Mammary epithelial cell (primary cell): ENCODE measurements at places on chromosomes 13 and 19.
A peak's percentile ranks its signal among the peaks of the same experiment; 100 is the strongest.

DNA sequence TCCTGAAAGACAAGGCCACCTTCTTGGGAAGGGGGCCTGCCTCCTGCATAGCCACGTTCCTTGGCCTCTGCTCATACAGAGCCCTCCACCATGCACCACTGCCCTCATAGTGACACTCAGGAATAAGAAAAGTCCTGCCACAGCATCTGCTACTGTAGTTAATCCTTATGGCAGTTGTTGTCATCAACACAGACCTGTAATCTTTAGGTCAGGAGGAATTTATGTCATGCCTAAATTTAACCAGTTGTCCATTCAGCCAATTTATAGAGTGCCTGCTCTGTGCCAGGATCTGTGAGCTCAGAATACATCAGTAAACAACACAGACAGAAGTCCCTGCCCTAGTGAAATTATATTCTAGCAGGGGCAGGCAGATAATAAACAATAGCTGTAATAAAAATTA is 44.4 kb downstream of the FAM124A start:
- no peak for DNase-seq

DNA sequence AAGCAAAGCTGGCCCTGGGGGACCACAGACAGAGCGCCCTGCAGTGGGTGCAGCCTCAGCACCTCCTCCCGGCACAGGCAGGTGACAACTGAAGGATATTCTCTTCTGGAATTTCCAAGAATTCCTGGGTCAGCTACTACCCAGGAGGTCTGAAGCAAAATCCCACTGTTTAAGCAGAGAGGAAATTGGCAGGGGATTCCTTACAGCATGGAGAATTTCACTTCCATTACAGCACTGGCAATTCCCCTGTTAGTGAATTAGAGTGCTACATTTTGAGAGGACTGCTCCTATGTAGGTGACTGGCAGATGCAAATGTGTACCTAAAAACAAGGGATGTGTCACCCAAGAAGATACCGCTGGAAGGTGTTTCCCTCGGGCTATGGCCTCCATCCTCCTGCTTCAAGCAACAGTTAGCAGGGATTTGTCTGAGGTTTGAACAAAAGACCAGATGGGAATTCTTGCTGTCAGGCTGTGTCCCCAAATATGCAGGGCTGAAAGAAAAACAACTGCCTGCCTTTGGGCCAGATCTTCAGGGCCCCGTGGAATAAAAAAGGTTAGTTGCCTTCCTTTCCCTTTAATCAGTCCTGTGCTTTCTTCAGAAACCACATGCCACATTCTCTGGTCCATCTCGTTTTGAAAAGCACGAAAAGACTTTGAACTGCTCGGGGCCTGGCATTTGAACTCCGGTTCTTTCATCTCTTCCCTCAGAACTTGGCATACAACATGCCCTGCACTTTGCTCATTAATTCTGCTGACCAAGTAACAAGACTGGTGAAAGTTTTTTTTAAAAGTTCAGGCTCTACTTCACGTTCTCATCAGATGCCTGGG is 296.4 kb downstream of the DNAJC15 start:
- DNase-seq: no peak

GRCh38 chr19:54191811-54192453 is 824 bp downstream of the TSEN34 start:
- no peak for DNase-seq

GRCh38 chr13:47826471-47826870 is 174.6 kb downstream of the SUCLA2 start:
- DNase-seq: no peak

DNA sequence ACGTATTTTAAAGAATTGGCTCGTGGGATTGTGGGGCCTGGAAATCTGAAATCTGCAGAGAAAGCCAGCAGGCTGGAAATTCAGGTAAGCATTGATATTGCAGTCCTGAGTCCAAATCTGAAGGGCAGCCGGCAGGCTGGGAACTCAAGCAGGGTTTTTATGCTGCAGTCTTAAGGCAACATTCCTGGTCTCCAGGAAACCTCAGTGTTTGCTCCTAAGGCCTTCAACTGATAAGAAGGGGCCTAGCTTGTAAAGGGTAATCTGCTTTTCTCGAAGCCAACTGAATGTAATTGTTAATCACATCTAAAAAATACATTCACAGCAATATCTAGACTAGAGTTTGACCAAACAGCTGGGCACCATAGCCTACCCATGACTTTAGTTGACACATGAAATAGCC is 154.4 kb downstream of the EFNB2 start:
- DNase-seq: no peak

DNA sequence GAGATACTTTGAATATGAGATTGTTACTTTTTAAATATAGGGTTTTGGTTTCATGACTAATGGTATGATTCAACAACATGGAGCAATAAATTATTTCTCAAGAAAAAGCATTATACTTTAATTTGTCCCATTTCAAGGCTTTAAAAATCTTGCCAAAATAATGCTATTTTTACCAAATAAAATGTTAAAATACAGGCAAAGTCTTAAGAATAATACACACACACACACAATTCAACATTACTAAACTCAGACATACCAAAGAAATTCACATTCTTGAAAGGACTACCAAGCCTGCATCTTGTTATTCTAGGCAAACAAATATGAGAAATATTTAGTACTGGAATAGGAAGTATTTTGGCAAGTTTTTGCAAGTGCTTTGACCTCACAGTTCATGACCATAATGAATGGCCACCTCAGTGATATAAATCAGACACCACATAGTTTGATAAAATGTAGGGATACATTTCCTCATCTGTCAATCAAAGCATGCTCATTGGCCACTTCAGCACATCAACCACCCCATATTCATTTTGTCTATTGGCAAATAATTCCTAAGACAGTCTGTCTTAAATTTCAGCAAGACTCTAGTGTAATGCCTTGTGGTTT is 107.2 kb downstream of the NALCN start:
- peak; percentile 45 for DNase-seq

- no peak for DNase-seq
Measured at GRCh38 chr13:43650882-43651281, 135.9 kb downstream of the ENOX1 start.

- DNase-seq: no peak
Measured at GRCh38 chr19:30997222-30997621, 352.0 kb downstream of the TSHZ3 start.

DNA sequence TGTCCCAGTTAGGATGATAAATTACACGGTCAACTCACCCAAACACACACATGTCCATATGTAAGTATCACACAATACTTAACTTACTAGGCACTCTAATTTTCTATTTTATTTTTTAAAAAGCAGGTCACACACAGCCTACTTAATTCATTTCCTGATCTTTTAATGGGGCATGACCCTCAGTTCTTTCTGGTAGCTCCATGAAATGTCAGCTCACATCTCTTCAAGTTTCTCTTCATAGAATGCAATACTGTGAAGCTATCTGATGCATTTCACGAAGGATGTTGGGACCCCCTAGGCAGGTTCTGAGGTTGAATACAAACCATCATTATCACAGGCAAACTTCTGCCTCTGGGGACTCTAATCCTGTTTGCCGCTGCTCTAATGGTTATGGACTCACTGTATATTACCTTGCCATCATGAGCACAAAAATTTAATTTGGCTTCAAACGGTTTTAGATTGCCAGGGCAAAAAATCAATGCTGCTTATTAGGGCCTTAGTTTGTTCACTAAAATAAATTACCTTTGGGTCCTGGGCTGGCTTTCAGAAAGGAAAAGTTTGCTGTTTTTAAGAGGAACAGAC is 16.1 kb upstream of the DHRS12 start:
- no peak for DNase-seq

DNA sequence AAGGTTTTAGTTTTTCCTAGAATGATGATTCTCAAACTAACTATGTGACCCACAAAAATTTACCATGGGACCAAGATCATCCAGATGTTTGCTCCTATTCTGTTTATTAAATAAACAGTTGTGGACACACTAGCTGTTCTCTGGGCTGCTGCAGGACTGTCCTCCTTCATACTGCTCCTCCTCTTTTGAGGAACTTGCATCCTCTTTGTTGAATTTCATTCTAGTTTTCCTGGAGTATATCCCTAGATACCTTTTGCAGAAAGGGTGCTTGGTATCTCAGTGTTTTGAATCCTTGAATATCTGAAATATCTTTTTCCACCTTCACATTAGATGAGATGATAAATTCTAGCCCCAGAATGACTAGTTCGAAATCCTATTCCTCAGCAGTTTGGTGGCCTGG is 24.1 kb downstream of the VASP start:
- DNase-seq: no peak

DNA sequence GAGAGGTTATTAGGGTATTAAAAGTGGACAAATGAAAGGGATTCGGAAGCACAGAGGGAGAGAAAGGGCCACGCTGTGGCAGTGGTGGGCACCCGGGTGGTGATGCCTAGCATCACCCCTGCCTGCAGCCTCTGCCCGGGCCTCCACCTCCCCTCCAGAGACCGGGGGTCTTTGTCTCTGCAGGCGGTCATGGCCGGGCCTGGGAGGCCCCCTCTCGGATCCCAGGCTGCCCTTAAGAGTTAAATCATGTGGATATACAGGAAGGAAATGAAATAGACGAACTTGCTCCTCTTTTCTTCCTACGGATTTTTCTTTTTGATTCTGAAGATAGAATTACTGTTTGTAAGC is 319.6 kb downstream of the ZNF536 start:
- DNase-seq: no peak

GRCh38 chr19:57190301-57190700 is 999 bp upstream of the ZNF264 start:
- DNase-seq: no peak

DNA sequence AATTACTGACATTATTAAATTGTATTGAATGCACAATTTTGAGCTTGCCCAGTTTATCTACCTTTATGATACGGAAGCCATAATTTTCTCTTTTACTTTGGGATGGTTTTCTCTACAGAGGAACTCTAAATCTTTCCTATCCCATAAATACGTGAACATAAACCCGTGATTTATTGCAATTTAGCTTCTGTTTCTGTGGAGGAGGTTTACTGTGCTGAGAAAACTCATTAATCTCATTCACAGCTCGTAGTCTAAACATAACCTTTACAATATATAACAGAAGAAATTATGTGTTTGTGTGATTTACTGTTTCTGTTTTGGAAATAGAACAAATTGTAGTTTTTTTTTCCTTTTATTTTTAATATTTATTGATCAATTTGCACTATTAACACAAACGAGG is 207.1 kb upstream of the PCDH9 start:
- no peak for DNase-seq

DNA sequence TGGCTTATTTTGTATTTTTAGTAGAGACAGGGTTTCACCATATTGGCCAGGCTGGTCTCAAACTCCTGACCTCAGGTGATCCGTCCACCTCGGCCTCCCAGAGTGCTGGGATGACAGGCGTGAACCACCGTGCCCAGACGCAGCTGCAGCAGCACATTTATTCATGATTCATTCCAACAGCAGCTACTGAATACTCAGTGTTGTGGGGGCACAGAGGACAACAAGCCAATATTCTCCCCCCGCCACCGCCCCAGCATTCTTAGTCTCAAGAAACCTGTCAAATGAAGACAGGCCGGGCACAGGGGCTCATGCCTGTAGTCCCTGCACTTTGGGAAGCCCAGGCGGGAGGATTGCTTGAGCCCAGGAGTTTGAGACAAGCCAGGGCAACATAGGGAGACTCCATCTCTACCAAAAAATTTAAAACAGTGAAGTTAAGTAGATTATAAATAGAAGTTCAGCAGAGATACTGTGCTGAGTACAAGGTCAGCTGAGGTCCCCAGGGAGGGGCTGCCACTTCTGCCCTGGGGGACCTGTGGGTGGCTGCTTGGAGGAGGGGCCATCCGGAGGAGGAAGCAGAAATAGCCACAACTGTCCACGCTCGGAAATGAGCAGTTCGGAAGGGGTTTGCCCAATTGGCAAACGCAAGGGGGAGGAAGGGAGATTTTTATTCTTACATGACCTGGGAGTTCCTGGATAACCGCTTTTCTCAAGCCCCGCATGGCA is 4.3 kb downstream of the DOT1L start:
- DNase-seq: peak; percentile 25

GRCh38 chr13:29556742-29557141 is 38.7 kb downstream of the SLC7A1 start:
- no peak for DNase-seq

- DNase-seq: no peak
Measured at GRCh38 chr13:21799671-21800070, 128.8 kb downstream of the FGF9 start.

GRCh38 chr19:44476559-44477408 is 23.5 kb downstream of the ZNF180 start:
- peak; percentile 14 for DNase-seq

- no peak for DNase-seq
Measured at GRCh38 chr13:33003458-33004019, 12.7 kb upstream of the KL start.

GRCh38 chr13:34847766-34848165 is 94.3 kb upstream of the NBEA start:
- DNase-seq: no peak

DNA sequence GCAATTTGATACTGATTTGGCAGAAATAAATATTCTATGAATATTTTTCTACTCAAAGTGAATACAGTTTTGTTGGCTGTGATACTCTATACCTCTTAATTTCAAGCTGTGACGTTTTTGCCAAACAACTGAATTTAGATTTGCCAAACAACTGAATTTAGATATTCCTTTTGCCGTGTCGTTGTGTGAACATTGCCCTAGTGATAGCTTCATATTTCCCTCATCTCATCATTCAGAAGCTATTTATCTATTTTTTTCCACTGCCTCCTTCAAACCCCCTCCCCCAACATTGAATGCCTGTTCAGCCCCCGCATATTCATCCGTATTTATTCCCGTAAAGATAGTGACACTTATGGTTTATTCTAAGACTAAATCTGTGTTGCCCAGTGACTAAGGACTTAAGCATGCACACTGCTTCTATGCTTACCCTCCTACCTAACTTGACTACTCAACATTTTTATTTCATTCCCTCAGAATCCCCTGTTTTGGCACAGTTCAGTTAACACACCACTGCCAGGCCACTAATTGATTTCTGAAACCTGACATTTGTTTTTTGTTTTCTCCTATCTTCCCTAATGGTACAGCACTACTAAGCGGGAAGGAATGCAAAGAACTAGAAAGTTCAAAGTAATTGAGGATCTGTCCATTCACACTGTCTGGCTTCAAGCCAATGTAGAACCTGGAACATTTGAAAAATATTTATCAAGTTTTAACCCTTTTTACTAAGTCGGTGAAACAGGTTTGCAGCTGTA is 2.8 kb upstream of the KLF5 start:
- peak; percentile 61 for DNase-seq

DNA sequence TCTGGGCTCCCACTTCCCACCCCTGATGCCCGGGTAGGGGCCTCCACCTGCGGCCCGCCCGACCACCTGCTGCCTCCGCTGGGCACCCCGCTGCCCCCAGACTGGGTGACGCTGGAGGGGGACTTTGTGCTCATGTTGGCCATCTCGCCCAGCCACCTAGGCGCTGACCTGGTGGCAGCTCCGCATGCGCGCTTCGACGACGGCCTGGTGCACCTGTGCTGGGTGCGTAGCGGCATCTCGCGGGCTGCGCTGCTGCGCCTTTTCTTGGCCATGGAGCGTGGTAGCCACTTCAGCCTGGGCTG is 7.9 kb downstream of the DBP start:
- no peak for DNase-seq
